ENCODE measurements at places on chromosomes 2 and 18.

GRCh38 chr18:43931439-43931838 lies 654.1 kb upstream of the SYT4 start:
- DNase-seq = no peak

GRCh38 chr2:170361090-170361936 lies 183.4 kb downstream of the MYO3B start:
- DNase-seq = peak; percentile 39

DNA sequence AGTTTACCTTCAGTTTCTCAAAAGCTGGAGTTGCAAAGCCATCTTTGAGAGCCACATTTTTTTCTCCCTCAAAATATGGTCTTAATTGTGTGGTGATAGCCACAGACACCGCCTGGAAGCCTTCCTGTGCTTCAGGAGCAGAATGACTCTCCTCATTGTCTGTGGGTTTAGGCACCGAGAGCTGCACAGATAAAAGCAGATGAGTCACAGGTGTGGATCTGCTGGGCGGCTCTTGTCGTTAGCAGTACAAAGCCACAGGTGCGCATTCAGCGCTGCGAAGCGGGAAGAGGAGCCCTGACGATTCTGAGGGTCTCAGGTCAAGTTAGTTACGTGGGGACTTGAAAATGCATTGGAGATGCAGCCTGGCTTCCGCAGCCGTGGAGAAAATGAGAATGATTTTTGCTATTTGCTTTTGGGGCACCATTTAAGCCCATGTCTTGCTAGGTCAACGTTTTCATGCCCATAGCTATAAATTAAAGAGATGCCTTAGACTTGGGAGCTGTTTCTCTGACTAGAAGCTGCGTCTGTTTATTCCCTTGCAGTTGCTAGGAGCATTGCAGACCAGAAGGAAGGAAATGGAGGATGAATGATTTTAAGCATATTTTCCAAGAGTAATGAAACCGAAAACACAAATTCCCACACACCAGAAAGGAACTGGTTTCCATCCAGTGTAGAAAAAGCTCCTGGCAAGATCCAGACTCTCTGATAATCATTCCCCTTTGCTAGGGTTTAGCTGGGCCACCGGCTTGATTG lies 51.5 kb downstream of the KLHL29 start:
- no peak for DNase-seq

DNA sequence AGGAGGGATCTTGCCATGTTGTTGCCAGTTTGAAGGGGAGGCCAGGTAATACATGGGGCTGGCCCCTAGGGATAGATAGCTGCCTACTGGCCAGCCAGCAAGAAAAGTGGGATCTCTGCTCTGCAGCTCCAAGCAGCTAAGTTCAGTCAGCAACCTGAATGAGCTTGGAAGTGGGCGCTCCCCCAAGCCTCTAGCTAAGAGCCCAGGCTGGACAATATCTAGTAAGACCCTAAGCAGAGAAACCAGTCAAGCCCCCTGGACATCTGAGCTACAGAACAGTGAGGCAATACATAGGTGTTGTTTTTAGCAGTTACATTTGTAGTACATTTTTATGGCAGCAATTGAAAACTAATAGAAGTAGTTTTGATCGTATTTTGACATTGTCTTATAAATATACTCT lies 409.8 kb upstream of the SMIM21 start:
- DNase-seq = no peak

DNA sequence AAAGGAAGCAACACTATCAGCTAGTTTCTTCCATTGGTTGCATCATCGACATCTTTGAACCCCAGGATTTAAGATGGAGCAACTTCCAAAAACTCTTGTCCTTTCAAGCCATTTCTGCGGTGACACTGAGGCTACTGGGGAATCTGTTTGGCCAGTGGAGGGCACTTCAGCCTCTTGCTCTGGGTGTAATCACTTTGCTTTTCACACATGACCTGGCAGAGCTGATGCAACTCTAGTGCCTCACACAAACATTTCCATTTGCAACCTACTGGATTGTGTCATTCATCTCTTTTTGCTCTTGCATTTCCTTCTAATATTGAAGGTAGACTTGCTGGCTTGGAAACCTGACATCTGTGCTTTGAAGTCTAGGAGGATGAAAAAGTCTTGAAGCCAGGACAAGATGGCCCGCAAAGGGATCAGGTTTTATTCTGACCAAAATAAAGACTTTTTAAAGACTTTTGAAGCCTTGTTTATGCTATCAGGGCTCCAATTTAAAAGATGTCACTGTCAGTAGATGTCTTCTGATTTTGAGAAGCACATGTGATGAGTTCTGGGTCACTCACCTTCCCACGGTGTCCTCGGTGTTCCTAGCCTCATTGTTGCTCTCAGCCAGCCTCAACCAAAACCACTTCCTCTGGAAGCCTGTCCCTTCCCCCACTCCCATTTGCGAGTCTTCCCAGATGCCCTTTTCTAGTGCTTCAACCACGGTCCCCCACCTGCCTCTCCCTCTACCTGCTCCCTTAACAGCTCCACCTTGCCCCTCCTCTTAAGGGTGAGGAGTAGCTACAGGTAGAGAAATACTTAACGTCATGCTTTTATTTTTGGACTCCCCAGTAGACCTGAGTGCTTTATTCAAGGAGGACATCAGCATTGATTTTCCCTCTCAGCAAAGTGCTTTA lies 69.7 kb upstream of the KCNE4 start:
- DNase-seq = no peak

GRCh38 chr2:221042926-221043325 lies 529.2 kb downstream of the EPHA4 start:
- DNase-seq = no peak

GRCh38 chr2:112168422-112169124 lies 30.4 kb downstream of the FBLN7 start:
- DNase-seq = no peak

DNA sequence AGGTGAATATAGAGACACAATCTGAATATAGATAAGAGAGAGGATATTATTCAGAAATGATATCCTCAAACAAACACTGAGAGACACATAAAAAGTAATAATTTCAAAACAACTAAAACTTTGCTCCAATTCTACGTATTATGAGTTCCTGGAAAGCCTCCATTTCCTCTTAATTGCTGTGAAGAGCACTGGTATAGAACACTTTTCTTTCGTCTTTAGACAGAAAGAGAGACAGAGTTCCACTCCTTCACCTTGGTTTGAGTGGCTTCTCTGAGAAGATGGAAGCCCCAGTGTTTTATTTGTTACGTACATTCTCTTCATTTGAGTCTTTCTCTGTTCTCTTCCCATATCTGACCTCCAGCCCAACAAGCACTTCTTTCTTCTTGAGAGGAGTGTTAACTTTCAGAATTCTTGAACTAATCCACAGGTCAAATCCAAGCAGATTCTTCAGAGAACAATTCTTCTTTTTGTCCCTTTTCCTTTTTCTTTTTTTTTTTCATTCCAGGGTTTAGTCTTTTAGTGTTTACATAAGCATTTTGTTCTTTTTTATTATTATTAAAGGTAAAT lies 6.4 kb upstream of the PIK3C3 start:
- DNase-seq = no peak

GRCh38 chr2:147679955-147680531 lies 164.8 kb upstream of the ACVR2A start:
- no peak for DNase-seq

GRCh38 chr2:176817061-176817565 lies 395.5 kb upstream of the HNRNPA3 start:
- DNase-seq = peak; percentile 27

- DNase-seq = peak; percentile 14
These were observed 70.7 kb downstream of the HDAC4 start for GRCh38 chr2:239329972-239330572.

DNA sequence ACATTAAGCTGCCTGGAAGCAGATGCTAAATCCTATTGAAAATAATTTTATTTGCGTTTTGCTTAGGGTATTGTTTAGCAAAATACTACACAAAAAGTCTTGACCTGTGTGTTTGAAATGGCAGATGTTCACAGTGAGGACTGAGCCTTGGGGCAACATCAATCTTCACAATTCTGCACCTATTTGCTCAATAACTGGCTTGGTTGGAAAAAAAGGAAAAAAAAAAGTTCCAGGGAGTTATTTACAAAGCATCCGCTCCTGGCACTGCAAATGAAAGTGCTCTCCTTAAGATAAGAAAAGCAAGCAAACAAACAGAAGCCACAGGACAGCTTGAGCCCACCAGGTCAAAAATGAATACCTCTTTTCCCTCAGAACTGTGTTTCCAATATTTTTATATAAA lies 77.7 kb downstream of the MAP2 start:
- no peak for DNase-seq

GRCh38 chr2:1979569-1979968 lies 235.3 kb upstream of the PXDN start:
- DNase-seq = no peak

DNA sequence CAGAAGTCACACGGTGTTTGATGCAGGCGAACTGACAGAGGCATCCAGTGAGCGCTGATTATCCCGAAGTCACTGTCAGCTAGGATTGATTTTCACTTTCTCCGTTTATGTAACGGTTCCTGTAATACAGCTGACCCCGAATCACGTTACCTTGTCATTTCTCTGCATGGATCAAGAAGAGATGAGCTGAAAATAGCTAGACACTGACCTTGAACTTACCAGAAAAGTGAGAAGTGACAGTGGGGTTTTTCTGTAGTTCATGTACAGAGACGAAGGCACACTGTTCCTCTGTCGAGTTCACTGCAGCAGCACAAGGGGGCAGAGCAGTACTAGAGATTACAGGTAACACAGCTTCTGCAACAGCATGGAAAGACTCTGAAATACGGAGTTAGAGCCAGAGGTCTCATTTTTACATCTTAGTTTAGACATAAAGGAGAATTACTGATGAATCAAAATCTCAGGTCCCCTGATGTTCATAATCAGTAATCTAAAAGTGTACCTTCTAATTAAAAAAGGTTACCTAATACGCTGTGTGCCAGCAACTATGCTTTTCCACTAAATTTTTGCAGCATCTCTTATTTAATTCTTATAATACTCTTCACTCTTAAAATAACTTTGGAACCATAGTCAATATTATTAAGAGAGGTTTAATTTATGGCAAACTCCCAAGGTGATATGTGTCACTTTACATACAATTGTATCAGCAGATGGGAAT lies 33.1 kb downstream of the ARHGAP15 start:
- peak; percentile 53 for DNase-seq

GRCh38 chr2:80322311-80322920 lies 17.9 kb upstream of the LRRTM1 start:
- DNase-seq = no peak

DNA sequence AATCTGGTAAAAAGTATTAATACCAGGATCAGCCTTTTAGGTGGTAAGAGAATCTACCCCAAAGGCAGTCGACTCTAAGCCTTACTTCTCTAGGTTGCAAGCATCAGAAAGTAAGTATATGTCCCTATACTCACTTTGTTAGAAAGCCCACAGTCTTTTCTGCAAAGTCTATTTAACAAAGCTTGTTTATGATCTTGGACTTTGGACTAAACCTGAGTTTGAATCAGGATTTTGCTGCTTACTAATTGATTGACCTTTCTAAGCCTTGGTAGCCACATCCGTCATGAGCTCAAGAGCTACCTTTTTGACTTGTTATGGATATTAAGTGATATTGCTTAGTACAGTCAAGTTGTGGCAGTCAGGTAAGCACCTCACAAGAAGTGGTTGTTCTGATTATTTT lies 18.4 kb downstream of the FMNL2 start:
- no peak for DNase-seq

DNA sequence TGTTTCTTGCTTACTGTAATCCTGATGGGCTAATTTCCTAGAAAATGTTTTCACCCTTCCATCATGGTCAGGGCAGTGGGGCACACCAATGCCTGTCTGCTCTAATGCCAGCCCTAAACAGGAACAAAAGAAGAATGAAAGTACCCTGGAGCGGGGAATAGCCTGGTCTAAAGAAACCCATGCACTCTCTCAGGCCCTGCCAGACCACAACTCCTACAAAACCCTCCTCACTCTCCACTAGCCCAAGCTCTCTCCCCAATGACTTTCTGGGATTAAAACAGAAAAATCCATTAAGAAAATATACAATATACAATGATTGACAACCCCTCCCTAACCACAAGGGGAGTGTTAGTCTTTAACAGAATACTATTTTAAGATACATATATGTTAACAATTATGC lies 67.6 kb downstream of the AAK1 start:
- no peak for DNase-seq
